ENCODE measurements at places on chromosomes 12 and 14.

GRCh38 chr14:91246051-91246852 lies 1.7 kb upstream of the GPR68 start:
- DNase-seq = no peak
- no peak overlapping the region for H3K27ac ChIP-seq
- no peaks in the 10 kb centered on the region for H3K27me3 ChIP-seq
- no peak overlapping the region for H3K4me3 ChIP-seq

DNA sequence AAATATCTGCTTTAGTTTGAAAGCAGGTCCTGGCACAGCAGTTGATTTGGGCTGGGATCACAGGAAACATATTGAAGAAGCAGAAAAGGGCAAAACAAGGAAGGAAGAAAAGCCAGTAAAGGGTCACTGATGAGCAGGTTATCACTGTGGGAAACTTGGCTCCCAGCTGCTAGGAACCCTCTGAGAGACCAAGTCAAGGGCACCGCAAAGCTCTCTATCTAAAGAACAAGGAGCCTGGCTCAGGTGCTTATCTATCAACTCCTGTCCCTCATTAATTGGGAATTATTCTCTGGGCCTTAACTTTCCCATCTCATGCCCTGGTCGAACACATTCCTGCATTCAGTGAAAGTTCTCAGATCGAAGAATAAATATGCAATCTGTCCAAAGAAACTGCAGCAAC lies 450.9 kb upstream of the RPL10L start:
- no peak for DNase-seq
- no peaks in the 10 kb centered on the region for H3K4me1 ChIP-seq
- H3K4me3 ChIP-seq = no peak overlapping the region
- no peaks in the 10 kb centered on the region for H3K36me3 ChIP-seq

DNA sequence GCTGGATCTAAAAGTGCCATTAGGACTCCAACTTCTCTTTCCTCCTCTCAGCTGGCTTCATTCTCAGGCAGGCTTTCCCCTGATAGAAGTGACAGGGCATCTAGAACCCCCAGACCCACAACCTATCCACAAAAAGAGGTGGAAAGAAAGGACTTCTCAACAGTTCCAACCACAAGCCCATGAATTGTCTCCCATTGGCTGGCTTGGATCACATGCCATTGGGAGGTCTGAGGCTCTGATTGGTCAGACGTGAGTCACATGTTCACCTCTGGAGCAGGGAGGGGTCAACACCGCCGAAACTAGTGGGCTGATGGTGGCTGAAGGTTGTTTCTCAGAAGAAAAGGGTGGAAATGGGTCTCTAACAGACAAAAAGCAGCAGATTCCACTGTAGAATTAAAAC lies 47.2 kb downstream of the DRAM1 start:
- peaks cover 3% of the 10 kb centered on the region for H3K36me3 ChIP-seq
- no peaks in the 10 kb centered on the region for H3K27me3 ChIP-seq
- H3K27ac ChIP-seq = peak overlapping the region; percentile 77

- DNase-seq = no peak
- no peaks in the 10 kb centered on the region for H3K27me3 ChIP-seq
- no peak overlapping the region for H3K4me3 ChIP-seq
- no peaks in the 10 kb centered on the region for H3K36me3 ChIP-seq
- H3K4me1 ChIP-seq = peaks cover 11% of the 10 kb centered on the region
Observed at GRCh38 chr14:96170961-96171592, 33.6 kb upstream of the BDKRB2 start.

DNA sequence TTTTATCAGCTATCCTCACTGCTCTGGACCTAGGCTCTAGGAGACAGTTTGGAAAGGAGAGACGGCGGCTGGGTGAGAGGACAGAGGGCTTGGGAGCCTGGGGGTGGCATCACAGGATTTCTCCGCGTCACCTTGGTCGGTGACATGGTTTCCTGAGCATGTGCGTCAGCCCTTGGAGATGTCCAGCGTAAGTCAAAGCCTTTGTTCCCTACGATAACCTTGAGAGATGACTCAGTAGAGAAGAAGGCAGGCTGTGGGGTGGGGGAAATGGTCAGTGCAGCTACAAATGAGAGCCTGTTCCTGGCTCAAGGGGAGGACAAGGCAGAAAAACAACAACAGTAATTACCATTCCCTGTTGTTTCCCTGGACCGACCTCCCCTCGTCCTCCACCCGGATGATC lies 90.2 kb upstream of the TBX3 start:
- H3K36me3 ChIP-seq = no peaks in the 10 kb centered on the region
- H3K27me3 ChIP-seq = no peaks in the 10 kb centered on the region
- H3K27ac ChIP-seq = peak overlapping the region; percentile 94
- peak; percentile 99 for DNase-seq
- no peak overlapping the region for H3K4me3 ChIP-seq
- H3K4me1 ChIP-seq = peaks cover 17% of the 10 kb centered on the region

DNA sequence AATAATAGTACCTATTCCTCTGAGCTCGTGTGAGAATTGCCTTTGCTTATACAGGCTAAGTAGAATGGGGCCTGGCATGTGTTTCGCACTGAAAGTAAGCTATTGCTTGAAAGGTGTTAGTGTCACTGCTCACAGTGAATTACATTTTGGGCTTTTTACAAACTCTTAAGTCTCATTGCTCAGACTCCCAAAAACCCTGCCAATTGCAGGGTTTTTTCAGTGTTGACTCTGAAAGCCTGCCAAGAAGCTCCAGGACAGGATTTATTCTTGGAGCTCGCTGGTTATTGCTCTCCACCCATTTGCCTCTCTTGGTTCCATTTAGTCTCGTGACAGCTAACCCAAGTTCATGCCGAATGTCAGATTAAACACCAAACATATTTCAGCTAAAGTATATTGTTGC lies 39.8 kb downstream of the NOPCHAP1 start:
- no peaks in the 10 kb centered on the region for H3K27me3 ChIP-seq
- H3K27ac ChIP-seq = peak overlapping the region; percentile 13
- H3K36me3 ChIP-seq = no peaks in the 10 kb centered on the region
- no peak overlapping the region for H3K4me3 ChIP-seq
- peaks cover 8% of the 10 kb centered on the region for H3K4me1 ChIP-seq
- no peak for DNase-seq

- H3K27ac ChIP-seq = no peak overlapping the region
- H3K4me1 ChIP-seq = no peaks in the 10 kb centered on the region
- DNase-seq = no peak
- no peaks in the 10 kb centered on the region for H3K27me3 ChIP-seq
- H3K36me3 ChIP-seq = peaks cover 3% of the 10 kb centered on the region
Observed at GRCh38 chr12:3114671-3115070, 37.5 kb downstream of the TSPAN9 start.

- H3K36me3 ChIP-seq = no peaks in the 10 kb centered on the region
- H3K4me3 ChIP-seq = no peak overlapping the region
- no peak overlapping the region for H3K27ac ChIP-seq
Observed at GRCh38 chr12:70971001-70971794, 50.7 kb upstream of the PTPRR start.

DNA sequence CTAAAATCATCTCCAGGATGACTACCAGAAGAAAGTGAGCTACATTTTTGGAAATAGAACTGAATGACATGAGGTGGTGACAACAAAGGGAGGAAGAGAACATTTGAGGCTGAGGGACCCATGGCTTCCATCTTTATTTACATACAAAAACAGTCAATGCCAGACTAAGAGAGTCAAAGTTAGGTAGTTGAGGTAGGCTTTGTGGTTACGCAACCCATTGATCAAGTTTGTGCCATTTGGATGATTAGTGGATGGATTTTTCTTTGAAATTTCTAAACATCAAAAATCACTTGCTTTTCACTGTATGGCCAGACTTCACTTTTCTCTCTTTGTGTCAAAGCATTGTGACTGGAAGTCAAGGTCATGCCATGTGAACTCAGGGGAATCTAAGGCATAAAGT lies 22.9 kb downstream of the ASCL1 start:
- DNase-seq = no peak
- no peaks in the 10 kb centered on the region for H3K27me3 ChIP-seq
- H3K36me3 ChIP-seq = no peaks in the 10 kb centered on the region
- no peak overlapping the region for H3K27ac ChIP-seq

DNA sequence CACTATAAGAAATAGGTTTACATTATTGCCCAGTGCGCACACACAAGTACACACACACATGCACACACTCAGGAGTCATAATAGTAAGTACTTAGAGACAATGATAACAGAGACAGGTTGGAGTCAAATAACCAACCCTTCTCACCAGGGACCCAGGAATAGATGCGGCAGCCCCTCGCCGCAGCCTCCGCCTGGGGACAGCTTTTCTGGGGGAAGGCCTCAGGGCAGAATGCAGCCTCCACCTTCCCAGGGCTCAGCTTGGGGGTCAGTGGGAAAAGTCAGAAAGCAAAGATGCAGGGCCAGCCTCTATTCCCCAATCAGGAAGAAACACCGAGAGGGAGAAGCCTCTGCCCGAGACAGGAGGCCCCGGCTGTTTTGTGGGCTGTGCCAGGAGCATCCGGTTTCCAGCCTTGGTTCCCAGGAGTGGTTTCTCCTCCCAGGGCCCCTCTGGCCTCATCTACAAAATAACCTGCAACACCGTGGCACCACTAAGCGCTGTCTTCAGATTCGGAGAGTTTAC lies 23.4 kb upstream of the EIF5 start:
- H3K36me3 ChIP-seq = no peaks in the 10 kb centered on the region
- DNase-seq = no peak
- no peak overlapping the region for H3K27ac ChIP-seq
- no peaks in the 10 kb centered on the region for H3K4me1 ChIP-seq
- no peaks in the 10 kb centered on the region for H3K27me3 ChIP-seq
- no peak overlapping the region for H3K4me3 ChIP-seq

- no peaks in the 10 kb centered on the region for H3K36me3 ChIP-seq
- H3K27me3 ChIP-seq = no peaks in the 10 kb centered on the region
- DNase-seq = no peak
- H3K4me1 ChIP-seq = peaks cover 19% of the 10 kb centered on the region
- no peak overlapping the region for H3K27ac ChIP-seq
Observed at GRCh38 chr12:6947615-6948014, 3.5 kb upstream of the PTPN6 start.

DNA sequence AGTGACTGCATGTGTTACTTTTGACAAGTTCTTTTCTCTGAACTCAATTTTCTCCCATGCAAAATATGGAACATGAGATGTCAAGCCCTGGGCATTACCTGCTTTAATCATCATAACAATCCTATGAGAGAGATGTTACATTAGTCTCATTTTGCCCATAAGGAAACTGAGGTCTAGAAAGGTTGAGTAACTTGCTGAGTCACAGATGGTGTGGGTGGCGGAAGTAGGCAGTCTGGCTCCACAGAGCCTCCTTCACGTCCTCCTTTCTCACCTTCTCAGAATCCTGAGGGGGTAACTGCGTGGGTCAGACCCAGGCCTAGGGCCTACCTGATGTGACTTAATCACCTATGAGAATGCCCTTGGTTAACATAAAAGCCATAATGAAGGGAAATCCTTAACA lies 50.7 kb downstream of the TMTC1 start:
- DNase-seq = no peak
- H3K36me3 ChIP-seq = no peaks in the 10 kb centered on the region
- no peak overlapping the region for H3K4me3 ChIP-seq
- no peaks in the 10 kb centered on the region for H3K4me1 ChIP-seq
- no peaks in the 10 kb centered on the region for H3K27me3 ChIP-seq

DNA sequence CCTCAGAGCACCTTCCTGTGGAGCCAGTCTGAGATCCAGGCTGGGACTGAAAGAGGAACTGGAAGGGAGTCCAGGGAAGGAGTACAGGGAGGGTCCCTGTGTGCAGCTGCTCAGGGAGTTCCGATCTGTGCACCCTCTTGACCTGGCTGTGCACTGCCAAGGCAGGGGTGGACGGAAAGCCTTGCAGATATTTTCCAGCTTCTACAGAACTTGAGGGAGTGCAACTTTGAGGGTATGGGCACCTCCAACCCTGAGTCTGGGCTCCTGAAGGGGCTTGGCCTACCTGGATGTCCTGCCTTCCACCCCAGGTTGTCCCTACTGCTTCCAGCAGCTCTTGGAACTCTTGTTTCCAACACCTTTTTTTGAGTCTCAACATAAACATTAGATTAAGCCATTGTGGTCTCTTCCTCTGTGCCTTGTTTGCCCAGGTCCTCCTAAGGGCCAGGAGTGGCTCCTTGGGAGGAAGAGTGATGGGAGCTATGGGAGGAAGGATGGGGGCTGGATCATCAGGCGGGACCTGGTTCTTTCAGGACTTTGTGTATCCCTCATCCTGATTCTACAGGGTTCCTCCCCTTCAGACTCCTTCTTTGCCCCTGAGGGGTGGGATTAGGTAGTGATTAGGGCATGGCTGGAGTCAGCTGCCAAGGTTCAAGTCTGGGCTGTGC lies 3.5 kb downstream of the KRT7 start:
- no peaks in the 10 kb centered on the region for H3K27me3 ChIP-seq
- peaks cover 53% of the 10 kb centered on the region for H3K4me1 ChIP-seq
- DNase-seq = peak; percentile 18
- no peak overlapping the region for H3K27ac ChIP-seq

DNA sequence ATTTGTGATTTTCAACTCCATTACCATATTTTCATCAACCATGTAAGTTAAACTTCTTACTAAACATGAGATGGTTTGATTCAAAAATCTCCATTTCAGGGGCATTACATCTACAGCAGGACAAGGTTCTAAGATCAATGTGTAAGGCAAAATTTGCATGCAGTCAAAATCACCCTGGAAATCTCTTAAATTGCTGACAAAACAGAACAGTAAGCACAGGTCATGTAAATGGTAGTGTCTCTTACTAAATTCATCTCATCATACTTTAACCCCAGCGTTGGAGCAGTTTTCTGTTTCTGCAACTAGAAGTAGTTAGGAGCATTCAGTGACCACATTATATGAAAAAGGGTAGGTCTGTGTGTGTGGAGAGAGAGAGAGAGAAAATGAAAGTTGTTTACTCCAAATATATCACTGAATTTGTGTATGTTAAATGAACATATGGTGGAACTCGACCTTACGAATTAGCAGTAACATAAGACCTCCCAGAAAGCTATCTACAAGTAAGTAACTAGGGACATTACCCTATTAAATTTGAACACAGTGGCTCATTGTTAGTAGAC lies 227.5 kb downstream of the SSPN start:
- no peak overlapping the region for H3K27ac ChIP-seq
- H3K36me3 ChIP-seq = no peaks in the 10 kb centered on the region
- no peak overlapping the region for H3K4me3 ChIP-seq
